Skin of body (tissue), 3 donors: ENCODE measurements at places on chromosomes 5 and 9.

- no peak for DNase-seq
Observed at GRCh38 chr5:132372127-132372526, 2.6 kb downstream of the SLC22A5 start.

- DNase-seq, result no peak
Observed at GRCh38 chr5:161096581-161096980, 244.6 kb upstream of the ATP10B start.

DNA sequence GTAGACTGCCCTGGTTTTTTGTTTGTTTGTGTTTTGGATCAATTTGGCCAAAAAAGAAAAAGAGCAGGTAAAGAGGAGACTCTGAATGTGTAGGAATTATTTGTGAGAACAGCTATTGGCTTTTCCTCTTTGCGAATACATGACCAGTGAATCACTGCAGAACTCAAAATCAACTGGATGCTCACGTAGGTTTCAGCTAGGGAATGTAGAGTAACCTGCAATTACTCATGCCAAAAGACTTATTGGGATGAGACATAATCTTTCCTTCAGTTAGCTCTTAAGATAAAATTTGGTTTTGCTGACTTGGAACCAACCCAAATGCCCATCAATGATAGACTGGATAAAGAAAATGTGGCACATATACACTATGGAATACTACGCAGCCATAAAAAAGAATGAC is 348.0 kb downstream of the NPR3 start:
- DNase-seq, result no peak

DNA sequence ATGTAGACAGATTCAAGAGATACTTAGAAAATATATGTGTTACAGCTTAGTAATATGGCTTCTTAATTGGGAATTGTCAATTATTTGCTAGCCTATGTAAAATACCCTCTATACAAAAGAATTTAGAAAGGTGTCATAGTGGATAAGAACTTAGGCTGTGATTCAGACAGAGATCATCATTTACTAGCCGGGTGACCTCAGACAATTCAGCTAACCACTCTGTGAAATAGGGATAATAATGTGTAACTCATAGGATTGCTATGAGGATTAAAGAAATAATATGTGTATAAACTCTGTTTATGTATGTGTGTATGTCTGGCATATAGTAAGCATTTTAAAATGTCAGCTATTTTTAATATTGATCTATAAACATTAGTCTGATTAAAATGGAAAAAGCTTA is 5.9 kb upstream of the LARS1 start:
- no peak for DNase-seq

DNA sequence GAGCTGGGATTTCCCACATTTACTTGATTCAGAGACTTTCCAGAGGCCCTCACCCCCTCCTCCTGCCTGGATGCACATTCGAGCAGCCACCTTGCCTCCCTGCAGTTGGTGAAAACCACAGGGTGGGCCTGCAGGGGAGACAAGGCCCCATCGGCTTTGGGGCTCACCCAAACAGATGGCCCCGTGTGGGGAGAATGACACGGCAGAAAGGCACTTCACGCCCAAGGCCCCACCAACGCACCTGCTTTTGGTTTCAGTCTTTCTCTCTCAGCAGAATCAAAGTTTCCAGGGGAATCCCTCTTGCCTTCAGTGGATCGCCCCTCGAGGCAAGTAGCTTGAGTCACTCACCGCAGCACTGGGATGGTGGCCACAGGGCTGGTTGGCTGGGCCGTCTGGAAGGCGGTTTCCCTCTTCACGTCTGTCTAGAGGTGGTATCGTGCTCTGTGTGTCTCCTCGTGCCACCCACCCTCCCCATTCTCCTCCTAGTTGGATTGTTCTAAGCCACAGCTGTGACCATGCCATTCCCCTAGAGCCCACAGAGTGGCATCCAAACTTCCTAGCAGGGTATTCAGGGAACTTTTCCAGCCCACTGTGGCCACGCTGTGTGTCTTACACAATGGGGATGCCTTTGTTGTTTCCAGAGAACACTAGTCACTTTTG is 31.8 kb downstream of the SEC61B start:
- DNase-seq, result no peak

DNA sequence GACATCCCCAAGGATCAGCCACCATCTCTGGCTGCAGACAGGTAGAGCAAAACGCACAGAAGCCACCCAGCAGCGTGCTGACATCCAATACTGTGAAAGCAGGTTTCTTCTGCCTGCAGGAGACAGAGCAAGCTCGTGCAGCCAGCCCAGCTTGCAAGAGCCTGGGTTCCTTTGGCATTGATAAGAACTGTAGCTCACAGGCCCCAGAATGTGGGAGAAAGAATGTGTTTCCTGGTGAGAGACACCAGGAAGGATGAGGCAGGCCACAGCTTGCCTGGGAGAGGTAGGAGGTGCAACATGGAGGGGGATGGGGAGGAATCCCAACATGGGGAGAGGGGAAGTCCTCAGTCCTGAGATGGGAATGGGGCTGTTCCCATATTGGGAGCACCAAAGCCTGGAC is 34.0 kb upstream of the ARAP3 start:
- no peak for DNase-seq

DNA sequence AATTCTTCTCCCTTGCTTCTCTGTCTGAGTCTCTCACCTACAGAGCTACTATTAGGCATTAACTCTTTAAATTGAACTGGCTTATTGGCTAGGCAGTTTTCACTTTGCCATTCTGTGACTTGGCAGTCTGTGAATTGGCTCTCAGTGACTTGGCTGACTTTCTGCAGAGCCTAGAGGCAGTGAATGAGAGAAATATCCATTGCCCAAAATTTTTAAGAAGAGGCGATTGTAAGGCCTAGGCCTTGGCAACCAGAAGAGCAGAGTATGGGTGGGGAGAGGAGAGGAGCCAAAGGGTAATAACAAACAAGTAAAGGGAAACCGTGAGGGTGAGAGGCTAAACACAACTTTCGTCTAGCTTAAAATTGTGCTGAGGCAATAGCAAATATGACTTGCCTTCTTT is 176.7 kb downstream of the PRR16 start:
- no peak for DNase-seq

- no peak for DNase-seq
Observed at GRCh38 chr5:137234973-137235943, 263.9 kb downstream of the SPOCK1 start.

DNA sequence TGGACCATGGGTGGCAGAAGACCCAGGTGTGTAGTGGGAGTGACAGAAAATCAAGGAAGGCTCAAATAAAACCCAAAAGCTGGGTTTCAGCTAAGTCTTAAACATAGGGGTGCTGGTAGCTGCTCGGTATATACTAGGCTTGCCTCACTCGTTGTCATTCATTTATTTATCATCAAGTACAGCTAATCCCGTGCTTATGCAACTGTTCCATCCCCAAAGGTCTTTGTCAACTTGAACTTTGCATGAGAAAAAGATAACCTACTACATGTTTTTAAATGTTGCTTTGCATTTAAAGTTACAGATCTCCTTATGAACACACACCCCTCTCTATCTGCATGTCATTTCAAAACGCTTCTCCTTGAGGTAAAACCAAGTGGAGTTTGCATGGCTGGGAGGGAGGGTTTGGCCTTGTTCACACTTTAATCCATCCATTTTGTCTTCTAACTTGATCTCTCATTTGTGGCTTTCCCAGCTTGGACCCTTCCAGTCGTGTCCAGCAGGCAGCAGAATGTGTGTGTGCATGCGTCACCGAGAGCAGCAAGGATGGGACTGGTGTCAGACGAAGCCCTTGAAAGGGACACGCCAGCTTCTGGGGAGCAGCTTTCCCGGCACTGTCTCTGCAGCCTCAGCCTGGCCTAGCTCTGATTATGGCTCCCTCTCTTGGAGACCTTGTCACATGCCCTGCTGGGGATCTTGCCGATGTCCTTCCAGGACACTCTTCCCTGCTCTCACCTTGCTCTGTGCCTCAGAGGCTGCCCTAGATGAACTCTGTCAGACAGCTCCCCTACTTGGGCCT is 133.5 kb downstream of the GADD45G start:
- DNase-seq, result no peak

GRCh38 chr5:63255594-63255993 is 677.0 kb downstream of the LRRC70 start:
- DNase-seq, result no peak

DNA sequence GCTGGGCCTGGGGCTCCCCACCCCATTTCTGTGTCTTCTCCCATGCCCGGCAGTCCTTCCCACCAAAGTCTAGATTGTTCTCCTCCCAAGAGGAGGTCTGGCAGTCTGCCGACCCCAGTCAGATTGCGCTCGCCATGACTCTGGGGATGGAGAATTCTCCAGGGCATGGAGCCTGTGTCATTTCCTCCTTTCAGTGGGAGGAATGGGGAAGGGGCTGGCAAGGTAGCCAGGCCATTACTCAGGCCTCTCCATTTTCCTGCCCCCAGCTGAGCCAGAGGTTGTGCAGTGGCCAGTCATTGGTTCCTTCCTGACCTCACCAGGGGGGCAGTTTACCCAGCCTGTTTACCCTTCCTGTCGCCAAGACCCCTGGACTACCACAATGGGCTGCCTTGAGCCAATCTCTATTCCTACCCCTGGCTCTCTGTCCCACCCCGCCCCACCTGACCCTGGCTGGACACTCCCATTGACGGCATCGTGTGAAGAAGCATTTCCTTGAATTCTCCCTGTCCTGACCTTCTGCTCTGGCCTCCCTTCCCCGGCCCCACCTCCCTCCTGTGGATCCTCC is 628 bp downstream of the SYNPO start:
- no peak for DNase-seq

- DNase-seq, result no peak
Observed at GRCh38 chr5:129698661-129699060, 49.2 kb upstream of the MINAR2 start.

DNA sequence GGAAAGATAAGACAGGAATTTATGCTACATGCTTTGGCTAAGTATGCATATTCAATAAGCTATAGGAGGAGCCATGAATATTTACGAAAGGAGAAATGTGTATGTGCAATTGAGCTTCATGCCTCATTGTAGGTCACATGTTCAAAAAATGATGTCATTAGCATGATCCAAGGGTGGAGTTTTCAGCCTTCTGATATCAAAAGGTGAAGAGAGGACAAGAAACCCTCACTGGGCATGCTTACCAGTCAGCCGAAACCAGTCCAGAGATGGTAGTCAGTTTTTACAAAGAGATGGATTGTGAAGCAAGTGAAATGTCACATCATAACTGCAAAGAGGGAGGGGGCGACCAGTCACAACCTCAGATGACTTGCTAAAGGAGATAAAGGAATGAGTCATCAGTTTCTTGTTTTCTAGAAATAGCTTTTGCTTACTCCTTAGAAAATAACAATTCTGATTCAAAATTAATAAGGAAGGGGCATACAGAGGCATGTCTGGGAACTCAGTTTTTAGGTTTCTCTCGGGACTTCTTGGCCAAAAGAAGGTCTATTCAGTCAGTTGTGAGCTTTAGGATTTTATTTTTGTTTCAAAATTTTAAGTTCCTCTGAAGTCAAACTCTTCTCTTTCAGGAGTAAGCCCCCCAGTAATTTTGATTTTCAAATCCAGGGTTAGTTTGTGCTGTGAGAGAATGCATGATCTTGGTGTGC is 1067.8 kb upstream of the EDIL3 start:
- DNase-seq, result no peak

DNA sequence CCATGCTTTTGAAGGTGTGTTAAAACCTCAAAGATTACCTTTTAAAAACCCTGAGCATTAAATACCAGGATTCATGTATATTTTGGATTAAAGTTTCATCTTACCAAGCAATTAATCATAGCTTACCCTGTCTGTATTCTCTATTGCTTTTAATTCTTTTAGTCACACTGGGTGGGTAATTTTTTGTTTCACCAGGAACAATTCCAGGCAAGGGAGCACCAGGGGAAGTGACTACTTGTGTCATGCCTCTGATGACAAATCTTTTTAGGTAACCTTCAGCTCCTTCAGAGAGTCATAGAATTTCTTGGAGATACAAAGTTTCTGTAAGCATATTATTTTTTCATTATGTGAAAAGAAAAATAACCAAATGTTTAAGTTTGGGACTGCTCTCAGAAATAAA is 33.4 kb upstream of the ANXA1 start:
- DNase-seq, result no peak

GRCh38 chr9:120463765-120464164 is 116.2 kb downstream of the CDK5RAP2 start:
- no peak for DNase-seq

DNA sequence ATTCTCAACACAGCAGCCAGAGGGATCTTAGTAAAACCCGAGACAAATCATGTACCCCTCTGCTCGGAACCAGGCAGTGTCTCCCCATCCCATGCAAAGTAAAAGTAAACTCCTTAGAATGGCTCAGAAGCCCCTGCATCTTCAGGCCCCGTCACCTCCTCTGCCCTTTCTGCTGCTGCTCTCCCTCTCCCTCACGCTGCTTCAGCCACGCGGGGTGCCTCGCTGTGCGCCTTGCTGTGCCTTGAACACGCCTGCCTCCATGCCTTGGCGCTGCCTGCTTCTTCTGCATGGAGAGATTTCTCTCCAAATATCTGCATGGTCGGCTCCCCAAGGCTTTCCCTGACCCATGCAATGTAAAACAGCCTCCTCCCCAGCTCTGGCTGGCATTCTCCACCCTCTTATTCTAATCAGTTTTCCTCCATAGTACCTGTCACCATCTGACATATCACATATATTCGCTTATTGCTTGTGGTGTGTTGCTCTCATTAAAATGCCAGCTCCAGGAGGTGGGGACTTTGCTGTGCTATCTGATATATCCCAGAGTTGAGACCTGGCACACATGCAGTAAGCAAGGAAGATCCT is 8.0 kb downstream of the GPRIN1 start:
- DNase-seq, result no peak

DNA sequence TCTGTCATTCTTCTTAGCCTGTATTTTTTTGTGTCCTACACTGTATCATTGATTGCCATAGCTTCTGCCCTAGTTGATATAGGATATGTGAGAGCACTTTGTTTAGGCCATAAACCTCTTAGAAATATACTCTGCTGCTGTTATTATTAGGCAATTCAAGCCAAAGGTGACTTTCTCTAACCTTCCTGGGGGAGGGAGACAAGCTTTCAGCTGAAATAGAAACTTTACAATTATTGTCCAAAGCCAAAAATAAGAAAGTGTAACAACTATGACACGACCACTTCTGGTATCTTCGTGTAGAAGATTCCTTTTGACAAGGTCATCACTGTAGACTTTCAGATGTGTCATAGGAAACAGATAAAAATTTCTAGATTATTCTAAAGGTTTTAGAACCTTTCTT is 12.2 kb upstream of the CSNK1A1 start:
- no peak for DNase-seq

DNA sequence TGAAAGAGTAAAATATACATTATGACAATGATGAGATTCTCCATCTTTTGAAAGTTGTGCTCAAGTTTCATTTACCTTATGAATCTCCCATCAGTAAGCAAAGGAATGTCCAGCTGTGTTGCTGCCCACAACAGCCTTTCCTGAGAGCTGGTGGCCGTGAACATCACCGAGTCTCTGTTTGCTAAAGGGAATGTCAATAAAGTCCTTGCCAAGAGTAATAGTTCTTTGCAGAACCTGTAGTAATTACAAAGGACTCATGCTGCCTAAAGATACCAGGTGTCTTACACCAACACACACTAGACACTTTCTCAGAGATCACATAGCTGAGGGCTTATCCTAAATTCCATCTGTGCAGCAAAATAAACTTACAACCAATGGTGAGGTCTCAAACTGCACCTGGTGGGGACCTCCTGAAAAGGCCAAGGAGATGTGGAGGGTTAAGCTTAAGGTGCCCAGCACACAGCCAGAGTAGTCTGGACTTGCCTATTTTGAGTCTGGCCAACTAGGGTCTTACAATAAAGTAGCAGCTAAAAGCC is 111.1 kb upstream of the DAPK1 start:
- no peak for DNase-seq

GRCh38 chr5:60010328-60010727 is 116.8 kb upstream of the PDE4D start:
- no peak for DNase-seq
